ENCODE measurements at places on chromosomes 11 and 22.

DNA sequence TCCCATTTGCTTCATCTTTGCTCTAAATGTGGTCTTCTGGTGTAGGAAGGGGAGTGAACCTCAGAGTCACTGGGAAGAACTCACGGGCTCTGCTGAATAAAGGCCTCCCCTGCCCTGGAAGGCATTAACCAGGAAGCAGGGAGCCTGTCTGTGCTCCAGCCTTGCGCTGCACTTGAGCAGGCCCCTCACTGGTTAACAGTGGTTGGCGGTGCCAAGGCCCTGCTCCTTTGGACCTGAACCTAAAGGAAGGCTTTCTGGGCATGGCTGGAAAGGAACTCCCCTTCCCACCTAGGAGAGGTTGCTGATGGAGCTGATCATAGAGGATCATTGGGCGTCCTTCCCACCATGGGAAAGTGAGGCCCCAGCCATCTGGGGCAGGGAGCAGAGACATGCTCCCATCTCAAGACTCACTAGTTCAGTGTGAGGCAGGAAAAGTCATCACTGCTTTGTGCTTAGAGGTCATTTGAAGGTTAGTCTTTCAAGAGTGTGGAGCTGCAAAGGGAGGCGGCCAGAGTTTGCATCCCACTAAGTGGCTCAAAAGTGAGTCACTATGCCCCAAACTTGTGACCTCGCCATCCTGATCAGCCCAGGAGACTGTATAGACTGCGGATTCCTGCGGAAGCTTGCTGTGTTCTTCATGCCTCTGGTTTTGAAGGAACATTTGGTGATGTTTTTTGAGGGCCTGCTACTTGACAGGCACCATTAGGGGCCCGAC, 50.4 kb downstream of the DBX1 start:
- DNase-seq = peak; percentile 67

DNA sequence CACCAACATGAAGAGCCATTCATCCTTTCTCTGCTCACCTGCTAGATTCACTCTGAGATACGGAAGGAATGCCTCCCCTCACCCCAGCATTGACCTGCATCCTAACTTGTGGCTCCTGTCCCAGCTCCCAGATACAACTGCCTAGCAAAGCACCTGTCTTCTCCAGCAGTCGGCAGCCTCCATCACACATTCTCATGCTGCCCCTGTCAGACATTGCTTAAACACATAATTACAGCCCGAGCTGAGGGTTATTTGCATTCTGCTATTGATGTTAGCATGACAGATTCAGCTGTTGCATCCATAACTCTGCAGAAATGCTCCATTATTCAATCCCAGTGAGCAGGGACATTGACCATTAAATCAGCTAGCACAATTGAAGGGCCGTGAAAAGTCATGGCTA, 184.4 kb upstream of the NARS2 start:
- peak; percentile 41 for DNase-seq

- DNase-seq = peak; percentile 80
Measured at GRCh38 chr22:50146439-50147238, 23.9 kb upstream of the PANX2 start.

- DNase-seq = no peak
Measured at GRCh38 chr11:23010790-23011335, 150.6 kb upstream of the CCDC179 start.

DNA sequence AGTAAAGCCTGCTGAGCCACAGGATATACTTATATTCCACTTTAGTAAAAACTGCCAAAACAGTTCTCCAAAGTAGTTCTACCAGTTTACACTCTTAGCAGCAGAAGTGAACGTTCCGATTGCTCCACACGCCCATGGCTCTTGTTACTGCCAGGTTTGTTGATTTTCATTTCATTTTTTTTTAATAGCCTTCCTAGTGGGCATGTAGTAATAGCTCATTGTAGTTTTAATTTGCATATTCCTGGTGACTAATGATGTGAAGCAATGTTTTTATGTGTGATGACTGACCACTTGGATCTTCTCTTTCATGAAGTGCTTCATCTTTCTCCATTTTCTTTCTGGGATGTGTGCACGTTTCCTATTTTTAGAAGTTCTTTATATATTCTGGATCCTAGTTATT, 4.8 kb upstream of the C11orf97 start:
- no peak for DNase-seq

DNA sequence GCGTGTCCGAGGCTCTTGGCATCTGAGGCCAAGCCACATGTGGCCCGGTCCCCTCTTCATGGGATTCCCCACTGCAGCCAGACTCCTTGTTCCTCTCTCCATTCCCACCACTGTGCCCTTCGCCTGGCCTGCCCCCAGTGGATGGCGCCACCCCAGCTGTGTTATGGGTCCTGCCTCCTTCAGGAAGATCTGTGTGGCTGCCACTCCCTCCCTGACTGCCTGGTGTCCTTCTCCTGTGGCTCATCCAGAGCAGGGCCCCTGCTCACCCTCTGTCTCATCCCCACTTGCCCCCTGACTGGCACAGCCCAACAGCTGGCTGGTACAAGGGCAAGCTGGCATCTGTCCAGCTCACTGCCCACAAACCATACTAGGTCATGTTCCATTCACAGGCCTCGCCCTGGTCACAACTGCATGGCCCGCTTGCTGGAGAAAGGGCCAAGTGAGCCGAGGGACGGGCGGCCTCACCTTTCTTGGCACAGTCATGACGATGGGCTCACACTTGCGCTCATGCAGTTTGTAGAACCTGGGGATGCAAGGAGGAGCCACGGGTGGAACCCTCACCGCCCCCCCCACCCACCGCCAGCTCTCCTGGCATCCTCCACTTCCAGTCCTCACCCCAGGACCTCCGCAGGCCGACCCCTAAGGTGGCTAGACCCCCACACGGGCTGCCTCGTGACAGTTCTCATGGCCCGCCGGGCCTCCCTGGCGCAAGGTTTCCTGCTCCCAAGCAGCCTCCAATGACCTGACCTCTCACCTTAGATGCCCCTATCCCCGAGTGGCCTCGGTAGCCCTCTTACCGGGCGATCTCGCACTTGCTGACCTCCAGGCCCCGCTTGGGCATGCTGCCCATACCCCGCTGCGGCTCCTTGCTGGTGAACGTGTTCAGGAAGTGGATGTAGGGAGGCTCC, 2.1 kb upstream of the PTPRCAP start:
- peak; percentile 14 for DNase-seq

DNA sequence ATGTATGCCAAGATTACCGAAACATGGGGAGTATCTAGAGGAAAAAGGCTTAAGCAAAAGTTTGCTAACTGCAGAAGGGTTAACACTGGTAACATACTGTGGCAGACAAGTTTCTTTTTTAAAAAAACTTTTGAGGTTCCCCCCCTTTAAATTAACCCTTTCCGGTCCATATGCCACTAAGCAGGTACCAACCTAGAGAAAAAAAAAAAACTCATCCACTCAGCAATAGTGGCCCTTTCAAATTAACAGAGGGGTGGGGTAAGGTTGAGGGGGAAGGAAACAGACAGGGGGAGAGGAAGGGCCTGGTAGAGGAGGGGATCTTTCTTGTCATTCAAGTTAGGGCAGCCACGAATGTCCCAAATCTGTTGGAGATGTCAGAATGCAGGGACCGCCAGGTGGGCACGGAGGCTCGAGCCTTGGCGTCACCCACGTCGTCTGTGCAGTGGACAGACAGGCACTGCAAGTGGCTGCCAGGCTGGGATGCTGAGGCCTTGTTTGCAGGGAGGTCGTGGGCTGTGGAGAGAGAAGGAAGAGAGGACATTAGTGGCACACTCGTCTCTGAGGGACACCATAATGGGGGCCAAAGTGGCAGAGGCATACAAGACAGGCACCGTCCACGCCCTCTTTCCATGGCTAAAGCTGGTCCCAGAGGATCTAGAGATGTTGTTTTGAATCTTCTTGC, 50.8 kb downstream of the MN1 start:
- DNase-seq = no peak

DNA sequence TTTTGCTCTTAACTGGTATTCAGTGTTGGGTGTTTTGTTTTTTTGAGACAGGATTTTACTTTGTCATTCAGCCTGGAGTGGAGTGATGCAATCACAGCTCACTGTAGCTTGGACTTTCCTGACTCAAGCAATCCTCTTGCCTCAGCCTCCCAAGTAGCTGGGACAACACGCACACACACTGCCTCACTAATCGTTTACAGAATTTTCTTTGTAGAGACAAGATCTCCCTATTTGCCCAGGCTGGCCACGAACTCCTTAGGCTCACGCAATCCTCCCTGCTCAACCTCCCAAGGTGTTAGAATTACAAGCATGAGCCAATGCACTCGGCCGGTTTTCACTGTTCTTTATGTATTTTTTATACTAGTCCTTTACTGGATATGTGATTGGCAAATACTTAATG, 51.0 kb upstream of the IGLL5 start:
- DNase-seq = peak; percentile 12

GRCh38 chr11:34214961-34215805, 109.8 kb downstream of the NAT10 start:
- peak; percentile 81 for DNase-seq

DNA sequence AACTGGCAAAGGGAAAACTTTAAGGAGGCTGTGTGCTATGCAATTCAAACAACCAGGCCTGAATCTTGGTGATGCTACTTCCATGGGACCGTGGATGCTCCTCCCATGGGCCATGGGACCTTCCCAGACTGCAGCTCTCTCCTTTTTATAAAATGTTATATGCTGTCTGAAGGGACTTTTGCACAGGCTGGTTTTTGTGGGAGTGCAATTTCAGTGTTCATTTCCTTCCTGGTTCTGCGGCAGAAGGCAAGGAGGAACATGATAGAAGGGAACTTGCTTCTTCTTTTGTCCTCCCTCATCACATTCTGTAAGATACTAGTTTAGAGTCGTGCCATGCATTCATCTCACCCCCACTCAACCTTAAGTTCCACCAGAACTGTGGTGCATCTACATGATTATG, 68.9 kb downstream of the C11orf58 start:
- DNase-seq = no peak

DNA sequence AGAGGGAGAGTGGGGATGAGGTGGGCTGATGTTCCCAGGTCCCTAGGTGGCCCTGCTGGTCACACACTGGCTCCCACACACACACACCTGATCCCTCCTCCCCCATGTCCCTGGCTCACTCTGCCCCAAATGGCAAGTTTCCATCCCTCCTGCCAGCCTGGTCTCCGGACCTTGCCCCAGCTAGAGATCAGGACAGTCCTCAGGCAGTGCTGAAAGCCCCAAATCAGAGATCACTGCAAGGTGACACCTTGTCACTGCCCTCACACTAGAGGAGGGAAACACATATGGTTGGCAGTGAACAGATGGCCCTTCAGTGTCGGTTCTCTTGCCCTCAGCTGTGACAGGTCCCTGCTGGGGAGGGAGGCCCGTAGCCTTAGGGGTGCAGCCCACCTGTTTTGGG, 7.6 kb downstream of the TMPRSS5 start:
- DNase-seq = no peak
